ENCODE measurements at places on chromosomes 1 and 21.

GRCh38 chr1:110286564-110286963 is 52.6 kb upstream of the RBM15 start:
- DNase-seq: no peak

DNA sequence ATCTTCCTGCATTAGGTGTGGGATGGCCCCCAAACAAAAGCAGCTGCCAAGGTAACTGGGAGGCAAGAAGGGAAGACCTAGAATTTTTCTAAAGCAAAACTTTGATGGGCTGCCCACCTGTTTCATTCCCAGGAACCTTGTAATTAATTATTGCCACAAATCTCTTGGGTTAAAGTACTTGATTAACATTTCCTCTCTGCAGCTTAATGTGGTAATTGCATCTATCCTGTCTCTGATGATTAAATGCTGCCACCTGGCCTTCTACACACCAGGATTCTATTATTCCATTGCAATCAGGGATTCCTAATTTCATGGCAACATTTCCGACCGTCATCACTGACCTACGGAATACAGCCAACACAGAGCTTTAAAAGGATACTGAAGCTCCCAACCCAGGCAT is 68.3 kb upstream of the RC3H1 start:
- DNase-seq: no peak

GRCh38 chr1:240465531-240465940 is 146.4 kb downstream of the GREM2 start:
- no peak for DNase-seq

GRCh38 chr1:180778782-180779398 is 133.8 kb upstream of the KIAA1614 start:
- DNase-seq: peak; percentile 19

- no peak for DNase-seq
These were observed 651.6 kb downstream of the PLPP3 start for GRCh38 chr1:55927702-55928290.

- DNase-seq: peak; percentile 63
These were observed 14.8 kb upstream of the PIGM start for GRCh38 chr1:160046494-160047110.

DNA sequence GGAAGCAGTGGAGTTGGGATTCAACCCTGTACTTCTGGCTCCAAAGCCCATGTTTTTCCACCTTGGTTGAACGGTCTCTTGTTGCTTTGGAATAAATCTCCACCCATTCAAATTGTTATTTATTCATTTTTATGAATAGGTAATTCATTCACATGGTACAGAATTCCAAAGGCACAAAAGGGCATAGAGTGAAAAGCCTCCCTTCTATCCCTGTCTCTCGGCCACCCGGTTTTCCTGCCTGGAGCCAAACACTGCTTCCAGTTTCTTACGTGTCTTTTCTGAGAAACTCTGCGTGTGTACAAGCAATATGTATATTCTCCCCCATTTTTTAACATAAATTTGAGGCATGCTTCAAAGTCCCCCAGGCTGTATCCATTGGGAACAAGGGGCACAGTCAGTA is 3.9 kb downstream of the EXTL1 start:
- DNase-seq: no peak
